ENCODE measurements at places on chromosomes 1 and 21.

GRCh38 chr1:33637846-33638440, 165.5 kb downstream of the ZSCAN20 start:
- DNase-seq = no peak

DNA sequence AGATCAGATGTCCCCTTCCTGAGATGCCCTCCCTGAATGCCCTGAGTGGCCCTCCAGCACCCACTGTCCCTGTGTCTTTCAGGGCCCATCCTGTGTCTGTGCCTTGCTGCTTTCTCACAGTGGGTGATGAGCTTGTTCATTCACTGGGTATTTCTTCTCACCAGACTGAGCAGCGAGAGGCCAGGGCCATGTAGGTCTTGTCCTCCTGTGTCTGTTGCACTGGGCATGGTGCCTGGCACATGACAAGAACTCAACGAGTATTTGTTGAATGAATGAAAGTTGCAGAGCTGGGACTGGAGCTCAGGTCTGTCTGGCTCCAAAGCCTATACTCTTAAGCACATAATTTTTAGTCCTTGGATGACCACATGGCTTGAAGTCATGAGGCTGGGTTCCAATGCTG, 93.8 kb downstream of the PTPRU start:
- DNase-seq = no peak

DNA sequence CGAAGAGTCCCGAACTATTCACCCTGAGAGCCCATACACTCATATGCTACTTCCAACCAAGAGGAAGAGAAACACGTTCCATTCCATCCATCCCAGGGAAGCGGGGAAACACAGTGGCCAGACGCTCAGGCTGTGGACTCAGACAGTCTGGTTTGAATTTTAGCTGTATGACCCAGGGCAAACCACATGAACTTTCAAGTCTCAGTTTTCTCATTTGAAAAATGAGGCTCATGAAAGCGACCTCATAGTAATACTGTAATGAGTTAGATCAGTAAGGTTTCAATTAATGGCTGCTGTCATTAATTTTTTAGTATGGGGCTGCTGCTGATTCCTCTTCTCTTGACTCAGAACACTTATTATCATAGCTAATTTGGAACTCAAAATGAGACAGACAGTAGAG, 1.5 kb downstream of the FCRL4 start:
- no peak for DNase-seq

DNA sequence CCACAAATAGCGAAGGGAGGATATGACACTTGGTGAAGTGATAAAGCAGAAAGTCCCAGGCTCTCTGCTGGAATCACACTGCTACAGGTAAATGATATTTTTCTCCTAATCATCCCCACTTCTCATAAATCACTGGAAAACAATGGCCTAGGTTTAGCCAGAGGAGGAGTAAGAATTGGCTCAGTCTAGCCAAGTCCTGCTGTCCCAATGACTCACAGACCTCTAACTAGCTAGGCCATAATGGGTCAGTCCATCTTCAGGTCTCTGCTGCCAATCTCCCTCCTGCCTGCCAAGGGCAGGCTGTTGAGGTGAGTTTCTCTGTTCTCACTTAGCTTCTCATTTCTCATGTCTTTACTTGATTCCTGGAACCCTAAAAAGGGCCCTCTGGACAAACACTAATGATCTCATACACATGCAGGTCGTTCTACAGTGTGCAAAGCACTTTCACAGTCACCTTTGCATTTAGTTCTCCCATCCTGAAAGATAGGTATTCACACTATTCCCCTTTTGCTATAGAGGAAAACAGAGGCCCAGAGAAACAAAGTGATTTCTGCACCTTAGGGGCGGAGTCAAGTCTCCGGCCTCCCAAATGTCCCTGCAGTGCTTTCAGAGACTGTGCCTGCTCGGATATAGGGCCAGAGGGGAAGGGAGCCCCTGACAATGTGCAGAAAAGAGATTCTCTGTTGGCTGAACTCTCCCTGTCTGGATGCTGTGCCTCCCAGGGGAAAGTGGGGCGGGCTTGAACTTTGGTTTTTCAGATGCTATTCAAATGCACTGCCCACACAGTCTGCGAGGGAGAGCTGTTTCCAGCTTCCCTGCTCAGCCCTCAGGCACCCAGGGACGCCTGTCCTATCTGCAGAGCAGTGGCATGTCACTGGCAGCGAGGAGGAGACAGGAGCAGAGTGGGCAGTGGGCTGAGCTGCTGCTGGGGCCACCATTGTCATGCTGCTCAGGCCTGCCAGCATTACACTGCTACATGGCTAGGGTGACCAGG, 3.9 kb upstream of the CDK18 start:
- DNase-seq = peak; percentile 15

GRCh38 chr1:57111175-57111574, 145.4 kb upstream of the C8B start:
- no peak for DNase-seq

GRCh38 chr1:160702100-160702499, 9.5 kb downstream of the CD48 start:
- no peak for DNase-seq

DNA sequence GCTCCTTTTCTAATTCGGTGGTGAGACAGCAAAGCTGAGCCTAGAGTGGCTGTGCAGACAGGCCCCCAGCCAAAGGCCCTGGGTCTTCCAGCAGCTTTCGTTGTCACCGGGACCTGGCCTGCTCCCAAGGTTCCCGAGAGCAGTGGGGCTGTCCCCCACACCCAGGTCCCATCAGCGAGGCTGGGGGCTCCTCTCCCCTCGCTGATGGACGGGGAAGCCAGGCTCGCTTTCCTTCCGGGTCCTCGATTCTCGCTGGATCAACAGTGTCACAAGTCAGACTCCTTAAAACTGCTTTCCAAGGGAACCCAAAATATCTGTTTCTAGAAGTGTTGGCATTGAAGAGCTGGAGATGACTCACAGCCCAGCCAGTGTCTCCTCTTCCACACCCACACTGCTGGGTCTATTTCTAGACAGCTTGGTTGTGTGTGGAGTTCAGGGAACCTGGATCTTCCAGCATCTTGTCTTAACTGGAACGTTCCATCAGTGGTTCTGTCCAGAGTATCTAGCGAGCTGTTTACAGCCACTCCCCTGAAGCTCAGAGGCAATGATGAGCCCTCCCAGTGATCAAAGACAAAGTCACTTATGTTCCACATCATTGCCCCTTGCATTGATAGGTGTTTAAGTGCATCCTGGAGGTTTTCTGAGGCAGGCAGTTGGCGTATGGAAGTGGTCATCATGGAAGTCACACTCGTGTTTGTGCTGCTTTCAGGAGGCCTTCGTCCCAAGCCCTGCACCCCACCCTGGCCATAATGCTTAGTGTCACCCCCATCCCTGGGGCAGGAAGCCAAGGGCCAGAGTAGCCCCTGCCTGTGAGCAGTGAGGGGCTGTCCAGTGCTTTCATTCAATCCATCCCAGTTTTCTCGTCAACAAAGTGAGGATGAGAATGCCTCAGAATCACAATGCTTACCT, 35.2 kb downstream of the RRP1 start:
- DNase-seq = peak; percentile 61
